ENCODE measurements at places on chromosomes 7 and 10.

GRCh38 chr10:13615650-13616300 lies 29.0 kb downstream of the PRPF18 start:
- no peak for DNase-seq

DNA sequence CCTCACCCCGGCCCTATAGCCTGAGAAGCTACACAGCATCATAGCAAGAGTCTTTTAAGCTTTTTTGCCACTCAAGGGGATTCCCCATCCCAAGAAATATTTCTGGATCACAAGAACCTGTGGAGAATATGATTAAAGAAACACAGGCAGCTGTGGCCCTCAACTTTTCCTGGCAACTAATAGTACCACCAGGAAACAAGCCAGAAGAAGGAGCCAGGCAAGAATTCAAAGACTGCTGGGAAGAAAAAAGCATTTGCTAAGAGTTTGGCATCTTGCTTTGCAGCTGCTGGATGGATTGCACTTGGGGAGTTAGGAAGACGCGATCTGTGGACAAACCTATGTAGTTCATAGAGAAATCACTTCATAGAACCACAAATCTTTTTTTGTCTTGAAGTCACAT lies 437.8 kb downstream of the PLXDC2 start:
- no peak for DNase-seq

GRCh38 chr7:21972397-21972784 lies 26.7 kb upstream of the CDCA7L start:
- DNase-seq = no peak

GRCh38 chr10:73247509-73248258 lies 629 bp upstream of the DNAJC9 start:
- no peak for DNase-seq

GRCh38 chr7:127290801-127291361 lies 38.1 kb upstream of the GRM8 start:
- no peak for DNase-seq

GRCh38 chr10:71782917-71783490 lies 9.7 kb upstream of the VSIR start:
- DNase-seq = no peak

GRCh38 chr7:151885202-151885580 lies 8.3 kb upstream of the PRKAG2 start:
- no peak for DNase-seq

- no peak for DNase-seq
Measured at GRCh38 chr10:4167216-4167615, 382.2 kb upstream of the KLF6 start.

DNA sequence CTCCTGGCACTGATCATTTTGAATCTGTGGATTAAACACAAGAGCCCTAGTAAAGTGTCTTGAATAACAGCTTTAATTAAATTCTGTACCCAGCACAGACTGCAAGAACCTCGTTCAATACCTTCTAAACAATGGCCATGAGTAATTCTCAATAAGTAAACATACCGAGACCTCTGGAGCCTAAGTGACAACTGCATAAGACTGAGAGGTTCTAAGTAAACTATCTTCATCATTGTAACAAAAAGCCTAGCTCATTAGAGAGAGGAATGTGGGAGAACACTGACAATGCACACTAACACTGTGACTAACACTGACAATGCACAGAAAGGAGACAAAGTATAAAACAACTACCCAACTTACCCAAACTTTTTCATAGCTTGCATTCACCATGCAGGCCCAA lies 117.4 kb downstream of the ELAPOR2 start:
- no peak for DNase-seq

DNA sequence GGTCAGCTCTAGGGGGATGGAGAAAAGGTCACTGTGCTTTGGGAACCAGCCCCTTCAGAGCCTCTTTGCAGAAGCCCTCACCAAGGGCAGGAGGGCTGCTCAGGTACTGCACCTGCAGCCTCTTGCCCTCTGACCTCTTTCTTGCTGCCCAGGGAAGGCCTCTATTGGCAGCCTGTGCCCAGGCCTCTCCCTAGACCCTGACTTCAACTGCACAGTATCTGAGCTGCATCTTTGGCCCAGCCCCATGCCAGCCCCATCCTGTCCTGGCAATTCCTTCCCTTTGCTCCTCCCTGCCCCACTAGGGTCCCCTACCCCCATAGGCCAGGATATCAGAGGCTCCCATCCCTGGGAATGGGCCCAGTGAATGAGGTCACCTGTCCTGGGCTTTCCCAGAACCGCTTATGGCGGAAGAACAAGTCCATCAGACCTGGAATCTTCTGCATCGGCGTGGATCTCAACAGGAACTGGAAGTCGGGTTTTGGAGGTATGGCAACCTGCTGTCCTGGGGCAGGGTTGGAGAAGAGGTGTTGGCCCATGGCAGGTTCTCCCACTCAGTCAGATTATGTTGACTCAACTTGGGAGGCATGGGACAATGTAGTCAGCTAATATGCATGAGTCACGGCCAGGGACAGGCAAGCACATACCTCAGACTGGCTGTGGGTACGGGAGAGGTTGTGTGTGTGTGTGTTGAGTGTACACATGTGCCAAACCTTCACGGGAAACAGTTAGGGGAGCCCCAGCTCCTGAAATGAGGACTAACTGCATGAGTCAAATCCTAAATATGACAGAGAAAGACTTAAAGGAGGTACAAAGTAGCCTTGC lies 17.1 kb upstream of the CPA1 start:
- DNase-seq = no peak

DNA sequence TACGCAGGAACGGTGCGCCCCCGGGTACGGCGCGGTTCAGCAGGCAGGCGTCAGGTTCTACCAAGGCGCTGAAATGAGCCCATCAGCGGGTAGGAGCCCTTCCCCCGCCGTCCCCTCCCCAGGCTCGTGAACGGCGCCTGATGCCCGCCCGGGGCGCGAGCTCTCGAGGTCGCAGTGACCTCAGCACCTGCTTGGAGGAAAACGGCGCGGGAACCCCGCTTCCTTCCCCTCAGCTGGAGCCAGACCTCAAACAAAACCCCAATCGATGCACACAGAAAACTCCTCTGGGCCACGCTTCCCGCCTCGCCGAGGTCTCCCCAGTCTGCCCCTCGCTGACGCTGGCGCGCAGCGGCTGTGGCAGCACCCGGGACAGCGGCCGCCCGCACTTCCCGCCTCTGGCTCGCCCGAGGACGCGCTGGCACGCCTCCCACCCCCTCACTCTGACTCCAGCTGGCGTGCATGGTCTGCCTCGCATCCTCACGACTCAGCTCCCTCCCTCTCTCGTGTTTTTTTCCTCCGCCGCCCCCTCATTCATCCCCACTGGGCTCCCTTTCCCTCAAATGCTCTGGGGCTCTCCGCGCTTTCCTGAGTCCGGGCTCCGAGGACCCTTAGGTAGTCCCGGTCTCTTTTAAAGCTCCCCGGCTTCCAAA lies 514 bp upstream of the GAD2 start:
- peak; percentile 63 for DNase-seq

DNA sequence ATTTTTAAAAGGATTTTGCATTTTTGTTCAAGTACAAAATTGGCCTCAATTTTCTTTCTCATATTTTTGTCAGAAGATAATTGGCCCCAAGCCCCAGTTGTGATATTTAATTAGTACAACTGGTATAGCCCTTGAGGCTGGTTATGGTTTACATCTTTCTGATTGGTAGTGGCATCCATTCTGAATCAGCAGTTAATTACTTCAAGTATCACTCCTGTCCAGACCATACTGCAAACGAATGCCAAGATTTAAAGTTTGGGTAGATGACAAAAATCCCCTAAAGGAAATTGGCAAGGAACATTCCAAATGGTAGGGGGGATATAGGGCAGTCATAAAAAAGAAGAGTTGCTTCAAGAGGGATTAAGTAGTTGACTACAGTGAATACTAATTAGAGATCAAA lies 23.1 kb downstream of the MYPN start:
- no peak for DNase-seq

DNA sequence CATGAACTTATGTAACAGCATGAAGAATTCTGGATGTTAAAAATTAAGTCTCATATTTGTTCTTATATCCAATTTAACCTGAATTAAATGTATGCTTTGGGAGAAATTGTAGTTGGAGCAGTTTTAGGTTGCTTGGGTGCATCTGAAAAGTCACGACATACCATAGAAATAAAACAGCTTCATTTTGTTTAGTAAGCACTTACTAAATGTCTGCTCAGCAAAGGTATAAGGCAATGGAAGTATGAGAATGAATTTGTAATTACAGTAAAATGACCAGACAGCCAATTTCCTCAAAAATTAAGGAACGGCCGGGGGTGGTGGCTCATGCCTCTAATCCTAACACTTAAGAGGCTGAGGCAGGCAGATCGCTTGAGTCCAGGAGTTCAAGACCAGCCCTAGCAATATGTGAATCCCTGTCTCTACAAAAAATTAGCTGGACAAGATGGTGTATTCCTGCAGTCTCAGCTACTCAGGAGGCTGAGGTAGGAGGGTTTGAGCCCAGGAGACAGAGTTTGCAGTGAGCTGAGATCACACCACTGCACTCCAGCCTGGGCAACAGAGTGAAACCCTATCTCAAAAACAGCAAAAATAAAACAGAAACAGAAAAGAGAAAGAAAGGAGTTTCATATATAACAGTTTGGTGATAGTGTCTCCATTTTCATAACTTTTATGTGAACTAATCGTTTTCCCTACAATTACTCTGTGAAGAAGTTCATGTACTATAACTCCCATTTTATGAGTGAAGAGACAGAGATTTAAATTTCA lies 47.2 kb upstream of the KLF6 start:
- no peak for DNase-seq

GRCh38 chr7:150738591-150739001 lies 1.4 kb downstream of the GIMAP5 start:
- no peak for DNase-seq

DNA sequence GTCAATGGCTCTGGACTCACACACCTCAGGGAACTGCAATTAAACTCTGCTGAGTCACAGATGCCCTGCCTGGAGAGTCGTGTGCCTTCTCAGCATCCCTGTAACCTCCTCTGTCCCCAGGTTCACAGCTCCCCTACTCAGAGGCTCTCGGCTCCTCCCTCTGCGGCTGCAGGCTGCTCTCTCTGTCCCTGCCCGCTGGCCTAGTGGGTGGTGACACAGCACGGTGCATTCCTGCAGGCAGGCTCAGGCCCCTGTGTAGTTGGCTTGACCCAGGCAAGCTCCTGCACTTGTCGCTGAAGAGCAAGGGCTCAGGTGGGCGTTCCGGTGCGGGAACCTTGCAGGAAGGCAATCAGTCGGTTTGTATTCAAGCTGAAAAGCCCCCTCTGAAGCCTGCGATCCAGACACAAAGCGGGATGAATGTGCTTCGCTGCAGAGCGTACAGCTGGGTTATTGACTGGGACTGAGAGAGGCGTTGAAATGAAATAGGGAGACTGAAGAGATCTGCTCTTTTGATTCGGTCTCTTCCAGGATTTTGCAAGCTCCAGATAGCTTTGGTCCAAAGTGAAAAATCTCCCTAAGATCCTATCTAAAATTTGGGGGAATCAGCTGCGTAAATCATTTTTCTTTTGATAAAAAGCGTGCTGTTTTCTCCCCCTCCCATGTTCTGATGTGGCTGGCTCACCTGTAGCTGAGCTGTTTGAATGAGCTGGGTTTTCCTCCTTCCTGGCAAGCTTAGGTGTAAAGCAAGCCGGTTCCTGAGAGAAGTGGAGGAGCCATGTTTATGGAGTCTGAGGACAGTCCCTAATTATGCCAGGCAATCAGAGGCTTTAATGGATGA lies 208.7 kb upstream of the PHYHIPL start:
- DNase-seq = peak; percentile 23

GRCh38 chr7:28592861-28593260 lies 180.5 kb downstream of the CREB5 start:
- no peak for DNase-seq

DNA sequence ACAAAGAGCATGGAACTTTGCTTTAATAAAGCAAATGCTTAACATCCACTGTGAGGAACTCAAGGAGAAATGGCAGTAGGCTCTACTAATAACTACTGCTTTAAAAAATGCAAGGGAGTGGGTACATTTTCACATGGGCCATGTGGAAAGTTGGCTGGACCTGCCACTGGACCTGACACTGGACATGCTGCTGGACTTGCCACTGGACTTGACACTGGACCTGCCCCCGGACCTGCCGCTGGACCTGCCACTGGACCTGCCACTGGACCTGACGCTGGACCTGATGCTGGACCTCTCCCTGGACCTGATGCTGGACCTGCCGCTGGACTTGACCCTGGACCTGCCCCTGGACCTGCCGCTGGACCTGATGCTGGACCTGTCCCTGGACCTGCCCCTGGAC lies 32.6 kb downstream of the DIP2C start:
- no peak for DNase-seq

- no peak for DNase-seq
Measured at GRCh38 chr7:144628176-144628575, 207.7 kb downstream of the TPK1 start.

- DNase-seq = no peak
Measured at GRCh38 chr7:37970211-37970610, 49.8 kb downstream of the EPDR1 start.

- no peak for DNase-seq
Measured at GRCh38 chr7:43628431-43628830, 45.5 kb downstream of the STK17A start.
